ENCODE measurements at places on chromosomes 16 and 17.

- DNase-seq = no peak
These were observed 6.8 kb downstream of the LDHD start for GRCh38 chr16:75109732-75110243.

DNA sequence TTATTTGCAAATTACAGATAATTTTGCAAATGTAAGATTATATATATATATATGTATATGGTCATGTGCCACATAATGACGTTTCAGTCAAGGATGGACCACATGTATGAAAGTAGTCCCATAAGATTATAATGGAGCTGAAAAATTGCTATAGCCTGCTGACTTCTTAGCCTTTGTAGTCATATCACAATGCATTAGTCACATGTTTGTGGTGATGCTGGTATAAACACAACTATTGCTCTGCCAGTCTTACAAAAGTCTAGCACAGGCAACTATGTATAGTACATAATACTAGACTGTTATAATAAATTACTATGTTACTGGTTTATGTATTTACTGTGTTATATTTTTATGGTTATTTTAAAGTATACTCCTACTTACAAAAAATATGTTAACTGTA lies 444.3 kb downstream of the KCNJ2 start:
- DNase-seq = no peak

DNA sequence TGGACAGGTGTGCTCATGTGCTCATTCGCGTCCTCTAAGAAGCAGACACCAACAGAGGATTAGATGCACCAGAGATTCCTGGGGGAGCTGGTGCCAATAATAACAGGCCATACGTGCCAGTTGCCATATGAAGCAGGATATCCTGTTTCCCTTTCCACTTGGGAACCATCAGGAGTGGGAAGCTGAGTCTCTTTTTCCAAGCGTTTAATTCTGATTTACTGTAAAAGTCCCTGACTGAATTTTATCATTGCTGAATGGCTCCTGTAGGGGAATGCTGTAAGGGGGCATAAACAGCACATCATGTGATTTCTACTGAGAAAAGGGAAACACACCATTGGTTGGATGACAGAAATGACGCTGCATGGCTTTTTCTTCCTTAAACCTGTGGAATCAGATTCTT lies 113.3 kb downstream of the IRF8 start:
- DNase-seq = no peak

GRCh38 chr17:28716740-28717577 lies 709 bp downstream of the RAB34 start:
- DNase-seq = no peak

DNA sequence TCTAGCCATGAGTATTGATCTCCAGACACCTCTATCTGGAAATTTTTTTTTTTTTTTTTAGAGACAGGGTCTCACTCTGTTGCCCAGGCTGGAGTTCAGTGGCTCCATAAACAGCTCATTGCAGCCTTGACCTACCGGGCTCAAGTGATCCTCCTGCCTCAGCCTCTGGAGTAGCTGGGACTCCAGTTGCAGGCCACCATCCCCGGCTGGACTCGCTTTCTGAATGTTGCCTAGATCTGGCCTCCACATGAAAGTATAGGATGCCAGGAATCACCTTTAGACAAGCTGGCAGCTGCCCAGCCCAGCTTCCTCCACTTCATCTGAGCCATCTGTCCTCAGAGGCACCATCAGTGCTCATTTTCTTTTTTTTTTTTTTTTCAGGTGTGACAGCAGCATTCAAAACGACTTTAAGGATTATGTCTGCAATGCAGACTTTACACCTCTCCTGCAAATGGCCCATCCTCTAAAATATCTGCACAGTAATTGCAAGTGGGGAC lies 6.4 kb upstream of the PRR14 start:
- DNase-seq = no peak

DNA sequence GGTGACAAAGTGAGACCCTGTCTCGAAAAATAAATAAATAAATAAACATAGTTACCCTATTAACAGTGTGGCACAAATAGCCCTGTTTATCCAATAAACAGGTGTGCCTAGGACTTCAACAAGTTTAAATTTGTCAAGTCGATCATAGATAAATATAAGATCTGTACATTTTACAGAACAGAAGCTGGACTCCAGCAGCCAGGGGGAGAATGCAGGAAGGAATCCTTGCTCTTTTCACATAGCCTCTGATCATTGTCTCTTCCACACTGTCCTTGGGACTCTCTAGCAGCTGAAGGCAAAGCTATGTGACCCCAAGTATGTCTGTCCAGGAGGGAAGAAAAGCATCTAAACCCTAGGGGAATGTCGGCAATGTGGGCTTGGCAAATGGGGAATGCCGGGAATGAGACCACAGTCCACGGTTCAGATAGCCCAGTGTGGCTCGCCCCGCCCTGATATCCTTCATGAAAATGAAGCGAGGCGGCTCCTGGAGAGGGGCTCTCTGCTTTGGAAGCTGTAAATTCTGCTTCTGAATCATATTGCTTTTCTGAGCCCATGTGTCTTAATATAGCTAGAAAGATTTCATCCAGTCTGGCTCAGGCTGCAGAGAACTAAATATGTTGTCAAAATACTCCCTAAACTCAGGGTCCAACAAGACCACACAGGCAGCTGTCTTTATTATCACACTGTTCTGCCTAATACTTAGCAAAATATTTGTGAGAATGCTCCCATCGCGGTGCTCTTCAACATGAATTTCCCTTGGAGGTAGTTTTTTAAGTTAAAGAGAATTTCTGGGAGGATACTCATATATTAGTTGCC lies 24.9 kb upstream of the GRB2 start:
- no peak for DNase-seq

DNA sequence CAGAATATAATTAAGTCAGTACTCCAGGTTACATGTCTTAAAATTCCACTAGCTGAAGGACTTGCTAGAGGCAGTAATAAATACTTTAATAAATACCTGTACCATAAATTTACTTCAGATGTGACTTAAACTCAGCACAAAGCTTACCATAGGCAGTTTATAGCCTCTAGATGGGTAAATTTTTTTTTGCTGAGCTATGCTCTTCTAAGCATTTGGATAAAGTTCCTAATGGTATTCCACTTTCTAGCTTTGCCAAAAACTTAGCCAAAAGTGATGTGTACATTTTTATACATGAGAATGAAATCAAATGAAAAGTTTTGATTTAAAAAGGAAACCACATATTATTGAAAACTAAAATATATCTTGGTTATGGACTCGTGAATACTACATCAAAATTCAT lies 63.7 kb upstream of the DHX40 start:
- DNase-seq = no peak

GRCh38 chr17:38864636-38865398 lies 5.0 kb upstream of the LASP1 start:
- DNase-seq = no peak

- DNase-seq = no peak
These were observed 17.5 kb downstream of the ACSF2 start for GRCh38 chr17:50443505-50443974.

DNA sequence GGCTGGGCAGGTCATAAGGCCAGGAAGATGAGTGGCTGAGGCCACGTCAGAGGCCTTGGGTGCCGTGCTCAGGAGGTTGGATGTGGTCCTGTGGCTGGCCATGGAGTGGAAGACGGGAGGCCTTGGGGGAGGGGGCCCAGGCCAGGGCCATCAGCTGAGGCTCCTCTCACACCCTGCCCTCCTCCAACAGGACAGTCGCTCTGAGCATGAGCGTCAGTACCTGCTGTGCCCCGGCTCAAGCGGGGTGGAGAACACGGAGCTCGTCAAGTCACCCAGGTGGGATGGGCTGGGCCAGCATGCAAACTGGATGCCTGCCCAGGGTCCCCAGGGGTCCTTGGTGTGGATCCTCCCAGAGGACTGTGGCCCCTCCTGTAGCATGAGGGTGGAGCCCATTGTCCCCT lies 19.2 kb downstream of the POLR3E start:
- no peak for DNase-seq

GRCh38 chr17:9984768-9985167 lies 79.7 kb upstream of the RCVRN start:
- no peak for DNase-seq

GRCh38 chr17:64185101-64185500 lies 55.2 kb upstream of the ERN1 start:
- no peak for DNase-seq

DNA sequence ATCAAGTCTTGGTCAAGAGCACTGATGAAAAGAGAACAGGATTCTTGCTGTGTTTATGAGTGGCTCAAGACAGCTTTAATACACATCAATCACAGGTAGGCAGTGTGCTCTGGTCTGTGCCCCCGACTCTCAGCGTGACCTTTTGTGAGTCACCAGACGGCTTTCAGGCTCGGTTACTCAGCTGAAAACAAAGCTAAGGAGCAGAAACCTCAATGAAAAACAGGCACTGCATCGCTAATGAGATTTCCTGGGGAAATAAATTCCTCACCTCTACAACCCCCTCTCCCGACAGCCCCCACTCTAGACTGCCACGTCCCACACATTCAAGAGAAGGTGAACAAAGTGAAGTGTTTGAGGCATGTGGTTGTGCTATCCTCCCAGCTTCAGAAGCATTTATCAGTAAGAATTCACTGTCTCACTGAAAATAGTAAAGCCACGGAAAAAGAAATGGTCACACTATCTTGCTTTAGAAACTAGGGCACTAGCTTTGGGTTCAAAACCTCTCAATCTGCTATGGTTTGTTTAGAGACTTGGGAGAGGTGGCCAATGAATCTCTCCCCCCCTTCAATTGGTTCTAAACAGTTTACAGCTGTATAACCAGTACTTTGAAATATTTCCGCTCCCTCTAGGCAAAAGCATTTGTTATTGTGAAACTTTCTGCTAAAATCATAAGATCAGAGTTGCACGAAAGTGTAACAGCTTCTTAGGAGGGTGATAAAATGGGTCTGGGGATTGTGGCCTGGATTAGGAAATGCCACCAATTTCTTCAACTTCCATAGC lies 199.5 kb upstream of the PMFBP1 start:
- DNase-seq = no peak

- DNase-seq = no peak
These were observed 142.7 kb downstream of the PITPNC1 start for GRCh38 chr17:67519801-67520251.

DNA sequence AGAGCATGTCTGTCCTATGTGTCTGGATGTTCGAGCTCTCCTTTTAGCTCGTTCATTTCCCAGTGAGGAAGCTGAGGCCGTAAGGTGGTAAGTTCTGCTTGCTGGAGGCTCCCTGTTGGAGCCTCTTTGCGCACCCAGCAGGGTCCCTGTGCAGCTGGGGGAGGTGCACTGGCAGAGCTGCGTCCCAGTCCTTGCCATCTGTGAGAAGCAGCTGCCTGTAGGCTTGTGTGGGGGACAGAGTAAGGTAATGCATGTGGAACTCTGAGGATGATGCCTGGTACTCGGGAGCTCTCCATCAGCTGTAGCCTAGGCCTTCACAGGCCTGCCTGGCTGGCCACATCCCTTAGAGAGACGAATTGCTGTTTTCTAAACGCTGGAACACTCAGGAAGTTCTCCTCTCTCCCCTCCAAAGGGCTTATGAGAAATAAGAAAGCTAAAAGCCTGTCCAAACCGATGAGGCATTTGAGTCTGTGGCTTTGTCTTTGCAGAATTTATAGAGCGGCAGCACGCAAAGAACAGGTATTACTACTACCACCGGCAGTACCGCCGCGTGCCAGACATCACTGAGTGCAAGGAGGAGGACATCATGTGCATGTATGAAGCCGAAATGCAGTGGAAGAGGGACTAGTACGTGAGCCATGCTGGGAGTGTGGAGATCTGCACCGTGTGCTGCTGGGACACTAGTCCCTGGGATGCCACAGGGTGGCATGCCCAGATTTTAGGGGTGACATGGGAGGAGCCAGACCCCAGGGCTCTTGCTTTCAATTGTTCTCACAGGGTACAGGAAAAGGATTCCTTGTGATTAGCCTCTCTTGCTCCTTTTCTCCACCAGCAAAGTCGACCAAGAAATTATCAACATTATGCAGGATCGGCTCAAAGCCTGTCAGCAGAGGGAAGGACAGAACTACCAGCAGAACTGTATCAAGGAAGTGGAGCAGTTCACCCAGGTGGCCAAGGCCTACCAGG lies 1.6 kb downstream of the NDUFB10 start:
- DNase-seq = no peak

DNA sequence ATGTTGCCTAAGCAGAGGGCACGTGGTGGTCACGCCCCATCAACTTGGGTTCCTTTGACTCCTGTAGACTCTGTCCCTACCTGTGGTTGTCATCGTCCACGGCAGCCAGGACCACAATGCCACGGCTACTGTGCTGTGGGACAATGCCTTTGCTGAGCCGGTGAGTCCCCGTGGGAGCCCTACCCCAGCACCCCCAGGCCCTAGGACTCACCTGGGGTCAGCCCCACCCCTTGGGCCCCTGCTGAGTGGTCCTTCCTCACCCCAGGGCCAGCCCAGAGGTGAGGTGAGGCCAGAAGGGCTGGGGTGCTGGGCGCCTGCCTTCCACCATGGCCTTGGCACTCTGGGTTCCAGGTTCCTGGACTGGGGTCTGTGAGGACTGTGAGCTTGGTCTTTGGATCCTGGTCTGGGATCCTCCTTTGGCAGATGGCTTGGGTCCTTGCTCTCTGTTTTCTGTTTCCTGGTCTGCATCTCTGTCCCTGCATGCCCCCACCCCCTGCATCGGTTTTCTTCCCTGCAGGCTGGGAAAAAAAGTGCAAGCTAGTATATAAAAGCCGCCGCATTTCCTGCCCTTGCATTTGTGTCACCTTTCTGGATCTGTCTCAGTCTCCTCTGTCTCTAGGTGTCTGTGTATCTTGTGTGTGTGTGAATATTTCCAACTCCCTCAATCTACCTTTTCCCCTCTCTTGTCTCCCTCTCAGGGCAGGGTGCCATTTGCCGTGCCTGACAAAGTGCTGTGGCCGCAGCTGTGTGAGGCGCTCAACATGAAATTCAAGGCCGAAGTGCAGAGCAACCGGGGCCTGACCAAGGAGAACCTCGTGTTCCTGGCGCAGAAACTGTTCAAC lies 17.5 kb downstream of the STAT5A start:
- no peak for DNase-seq

DNA sequence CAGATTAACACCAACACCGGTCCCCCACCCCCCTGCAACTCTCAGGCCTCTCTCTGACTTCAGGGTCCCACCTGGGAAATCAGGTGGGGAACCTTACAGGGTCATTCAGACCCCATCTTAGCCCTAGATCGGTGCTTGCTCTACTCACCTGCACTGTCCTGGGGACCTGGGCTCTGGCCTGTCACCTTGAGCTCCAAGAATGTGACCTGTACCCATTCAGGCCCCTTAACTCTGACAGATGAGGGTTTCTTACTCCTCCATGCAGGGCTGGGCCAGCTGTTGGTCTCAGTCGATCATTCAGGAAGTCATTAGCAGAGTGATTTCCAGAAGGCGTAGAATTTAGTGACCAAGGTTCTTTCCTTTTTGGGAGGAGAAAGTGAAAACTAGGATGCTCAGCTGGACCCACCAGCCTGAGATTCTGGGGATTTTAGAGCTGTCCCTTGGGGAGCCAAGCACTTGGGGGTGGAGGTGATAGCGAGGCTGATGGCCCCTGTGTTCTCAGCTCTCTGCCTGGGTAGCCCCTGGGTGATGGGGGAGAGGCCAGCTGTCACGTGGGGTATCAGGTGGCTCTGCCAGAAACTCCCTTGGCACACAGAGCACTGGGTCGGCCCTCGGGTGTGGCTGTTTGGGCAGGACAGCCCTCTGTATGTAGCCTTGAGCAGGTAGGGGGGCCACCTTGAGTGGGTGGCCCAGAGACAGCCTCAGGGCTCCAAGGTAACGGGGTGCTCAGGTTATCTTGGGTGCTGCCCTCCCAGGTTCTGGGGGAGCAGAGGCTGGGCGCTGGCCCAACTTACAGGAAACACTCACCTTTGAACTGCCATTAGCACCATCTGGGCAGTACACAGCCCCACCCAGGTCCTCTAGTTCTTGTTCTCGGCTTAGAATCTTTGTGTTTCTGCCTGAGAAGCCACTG lies 724 bp downstream of the MVP start:
- DNase-seq = peak; percentile 49

GRCh38 chr16:76201385-76201784 lies 75.8 kb upstream of the CNTNAP4 start:
- no peak for DNase-seq

GRCh38 chr17:82689077-82689476 lies 9.4 kb downstream of the RAB40B start:
- DNase-seq = no peak
